ENCODE measurements at places on chromosomes 5 and 9.

GRCh38 chr9:32426278-32426939 lies 42.0 kb downstream of the ACO1 start:
- no peak for DNase-seq

GRCh38 chr5:107293541-107294210 lies 377.1 kb downstream of the EFNA5 start:
- no peak for DNase-seq

DNA sequence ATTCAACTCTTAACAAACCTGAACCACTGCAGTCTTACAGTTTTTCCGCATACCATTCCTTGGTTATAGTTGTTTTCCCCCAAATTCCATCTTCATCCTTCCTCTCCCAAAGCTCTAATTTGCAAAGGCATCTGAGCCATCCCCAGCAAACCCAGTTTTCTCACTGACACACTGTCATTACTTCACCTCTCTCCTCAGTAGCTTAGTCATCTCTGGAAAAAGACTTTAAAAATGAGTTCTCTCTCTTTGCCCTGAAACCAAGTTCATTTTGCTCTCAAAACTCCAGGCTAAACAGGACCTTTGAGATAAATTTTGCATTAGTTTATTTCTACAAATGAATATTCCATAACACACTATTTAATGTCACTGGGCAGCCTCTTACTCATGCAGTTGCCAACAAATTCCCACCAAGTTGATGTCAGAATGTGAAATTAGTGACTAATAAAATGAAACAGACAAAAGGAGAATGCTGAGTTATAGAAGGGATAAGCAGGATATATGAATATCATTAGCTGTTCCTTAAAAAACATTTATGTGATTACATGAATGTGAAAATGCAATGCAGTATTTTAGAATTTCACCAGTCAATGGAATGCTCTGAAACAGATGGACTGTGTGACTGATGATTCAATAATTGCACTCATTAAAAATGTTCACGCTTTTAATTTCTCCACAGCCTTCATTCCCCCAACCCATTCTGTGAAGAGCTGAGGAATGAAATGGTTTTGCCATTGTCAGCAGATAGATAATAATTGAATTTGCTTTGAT lies 107.4 kb upstream of the DMAC1 start:
- DNase-seq = no peak

DNA sequence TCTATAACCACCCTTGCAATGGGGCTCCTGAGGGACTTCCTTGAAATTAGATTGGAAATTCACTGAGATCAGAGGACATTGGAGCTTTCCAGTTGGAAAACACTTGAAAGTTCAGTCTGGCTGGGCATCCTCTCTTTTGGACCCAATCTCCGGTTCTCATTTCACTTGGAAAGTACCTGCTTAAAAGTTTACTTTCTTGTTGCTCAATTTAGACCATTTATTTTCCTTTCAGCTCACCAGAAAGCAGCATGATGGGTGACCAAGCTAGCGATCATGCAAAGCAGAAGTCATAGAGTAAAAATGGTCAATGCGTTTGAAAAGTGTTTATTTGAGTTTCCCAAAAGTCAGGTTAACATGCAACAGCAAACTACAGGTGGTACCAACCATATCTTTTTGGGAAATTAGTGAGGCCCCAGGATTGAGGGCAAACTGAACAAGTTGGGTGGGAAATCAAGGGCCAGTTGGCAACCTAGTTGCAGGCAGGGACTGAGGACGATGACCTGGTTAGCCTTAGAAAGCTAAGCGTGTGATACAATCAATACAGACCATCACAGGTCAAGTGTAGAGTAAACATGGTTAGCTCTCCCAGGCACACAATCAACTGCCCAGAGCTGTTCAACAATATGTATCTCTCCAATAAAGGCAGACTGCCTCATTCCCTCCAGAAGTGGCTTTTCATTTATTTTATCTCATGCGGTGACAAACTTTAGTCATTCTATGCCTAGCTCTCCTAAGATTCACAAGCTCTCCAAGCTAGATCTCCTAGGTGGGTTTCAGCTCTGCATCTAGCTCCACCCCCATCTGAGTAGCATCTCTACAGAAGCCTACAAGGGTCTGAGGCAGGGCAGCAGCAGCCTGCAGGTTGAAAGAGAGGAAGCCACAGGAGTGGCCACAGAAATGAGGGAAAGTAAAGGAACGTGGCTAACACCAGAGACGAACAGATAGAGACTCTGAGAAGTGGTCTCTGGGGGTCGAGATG lies 136.9 kb downstream of the UGCG start:
- DNase-seq = no peak

GRCh38 chr5:137836997-137837396 lies 30.7 kb upstream of the MYOT start:
- no peak for DNase-seq

GRCh38 chr9:90834828-90835595 lies 33.4 kb downstream of the SYK start:
- DNase-seq = no peak

DNA sequence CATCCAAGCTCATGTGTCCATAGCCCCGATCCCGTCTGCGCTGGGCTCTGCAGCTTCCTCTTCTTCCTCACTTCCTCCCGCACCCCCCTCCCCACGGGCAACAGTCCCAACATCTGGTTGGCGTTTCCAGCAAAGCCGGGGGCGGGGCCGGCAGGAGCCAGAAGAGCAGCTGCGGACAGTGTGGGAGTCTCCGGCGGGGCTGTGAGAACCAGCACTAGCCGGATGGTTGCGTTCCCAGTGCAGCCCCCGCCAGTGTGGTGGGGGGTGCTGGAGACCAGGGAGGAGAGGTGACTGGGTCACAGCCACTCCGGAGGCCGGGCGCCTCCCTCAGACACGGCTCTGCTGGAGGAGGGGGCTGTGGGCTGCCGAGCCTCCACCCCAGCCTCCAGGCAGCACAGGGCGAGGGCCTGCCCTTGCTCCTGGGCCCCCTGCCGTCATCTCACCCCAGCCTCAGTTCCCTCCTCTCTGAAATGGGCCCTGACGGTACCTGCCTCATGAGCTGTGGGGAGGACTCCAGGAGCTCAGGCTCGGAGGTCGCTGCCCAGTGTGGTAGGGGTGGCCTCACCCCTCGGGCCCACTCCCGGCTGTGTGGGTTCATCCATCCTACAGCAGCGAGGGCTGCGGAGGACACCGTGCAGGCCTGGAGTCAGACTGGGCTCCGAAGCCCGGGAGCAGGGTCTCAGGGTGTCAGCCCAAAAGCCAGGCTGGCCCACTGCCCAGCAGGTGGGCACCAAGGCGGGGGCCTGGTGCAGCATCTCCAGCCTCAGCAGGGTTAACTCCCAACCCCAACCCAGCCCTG lies 41.5 kb upstream of the NOTCH1 start:
- no peak for DNase-seq

- DNase-seq = no peak
These were observed 132.2 kb upstream of the HMHB1 start for GRCh38 chr5:143679777-143680176.

GRCh38 chr9:126521089-126521488 lies 92.6 kb upstream of the LMX1B start:
- no peak for DNase-seq

GRCh38 chr9:80175286-80176150 lies 603.8 kb downstream of the TLE4 start:
- DNase-seq = no peak

- DNase-seq = no peak
These were observed 31.0 kb upstream of the HMCN2 start for GRCh38 chr9:130234340-130235260.

- no peak for DNase-seq
These were observed 71.5 kb upstream of the PLPP6 start for GRCh38 chr9:4590430-4591122.

DNA sequence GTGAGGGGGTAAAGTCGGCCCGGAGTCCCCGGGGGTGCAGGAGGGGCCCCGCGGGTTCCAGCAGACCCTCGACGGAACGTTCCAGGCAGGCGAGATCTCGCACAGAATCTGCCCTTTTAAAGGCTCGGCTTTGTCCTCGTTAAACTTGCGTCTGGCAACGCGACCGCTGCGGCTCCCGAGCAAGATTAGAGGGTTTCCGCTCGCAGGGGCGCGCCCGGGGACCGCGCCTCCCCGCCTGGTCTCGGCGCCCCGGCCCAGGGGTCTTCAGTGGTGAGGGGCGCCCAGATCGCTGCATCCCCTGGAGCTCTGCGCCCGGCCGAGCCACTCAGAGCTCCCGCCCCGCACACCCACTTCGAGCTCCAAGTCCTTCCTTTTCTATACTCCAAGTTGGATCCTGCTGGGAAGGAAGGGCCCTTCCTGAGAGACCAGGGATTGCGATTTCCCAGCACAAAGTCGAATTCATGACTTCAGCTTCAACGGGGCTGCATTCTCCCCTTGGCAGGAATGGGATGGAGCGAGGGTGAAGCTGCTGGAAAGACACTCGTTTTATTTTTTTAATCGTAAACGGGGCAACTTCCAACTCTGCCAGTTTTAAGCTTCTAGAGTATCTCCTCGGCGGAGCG lies 11.3 kb downstream of the PROP1 start:
- DNase-seq = no peak

- DNase-seq = no peak
These were observed 53.2 kb downstream of the NDST1 start for GRCh38 chr5:150561192-150561512.

GRCh38 chr5:60010328-60010727 lies 116.8 kb upstream of the PDE4D start:
- DNase-seq = no peak

DNA sequence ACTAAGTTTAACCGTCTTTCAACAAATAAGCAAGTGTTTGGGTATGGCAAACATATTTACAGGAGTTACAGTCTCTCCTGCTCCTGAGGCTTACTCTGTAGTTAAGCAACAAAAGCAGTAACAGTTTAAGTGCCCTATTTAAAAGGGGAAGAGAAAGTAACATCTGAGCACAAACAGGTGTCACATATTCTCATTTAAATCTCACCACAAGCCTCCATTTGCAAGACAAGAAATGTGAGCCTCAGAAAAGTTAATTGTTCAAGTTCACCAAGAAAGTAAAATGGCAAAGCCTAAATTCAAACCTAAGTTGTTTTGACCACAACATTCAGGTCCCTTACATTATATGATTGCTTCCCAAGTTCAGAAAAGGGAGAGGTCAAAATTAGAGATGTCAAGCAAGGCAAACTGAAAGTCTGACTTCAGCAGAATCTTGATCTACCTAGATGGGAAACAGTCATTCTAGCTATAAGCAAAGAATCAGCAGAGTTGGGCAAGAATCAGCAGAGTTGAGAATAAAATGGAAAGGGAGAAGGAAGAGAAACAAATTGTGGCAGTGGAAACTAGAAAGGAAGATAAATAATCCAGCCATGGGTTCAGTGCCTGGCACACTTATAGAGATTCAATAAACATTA lies 93.4 kb downstream of the STRBP start:
- no peak for DNase-seq

DNA sequence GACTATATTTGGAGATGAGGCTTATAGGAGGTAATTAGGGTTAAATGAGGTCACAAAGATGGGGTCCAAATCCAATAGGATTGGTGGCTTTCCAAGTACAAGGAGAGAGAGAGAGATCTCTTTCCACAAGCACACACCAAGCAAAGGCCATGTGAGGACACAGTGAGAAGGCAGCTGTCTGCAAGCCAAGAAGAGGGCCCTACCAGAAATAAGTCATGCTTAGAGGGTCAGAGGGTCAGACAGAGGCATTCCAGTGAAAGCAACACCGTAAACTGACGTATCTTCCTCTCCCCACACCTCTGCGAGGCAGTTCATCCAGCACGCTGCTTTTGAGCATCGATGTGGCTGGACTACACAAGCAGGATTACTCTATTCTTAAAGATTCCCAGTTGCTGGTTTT lies 87.9 kb downstream of the SLC1A3 start:
- no peak for DNase-seq

GRCh38 chr5:60346393-60346792 lies 353.6 kb downstream of the DEPDC1B start:
- no peak for DNase-seq

DNA sequence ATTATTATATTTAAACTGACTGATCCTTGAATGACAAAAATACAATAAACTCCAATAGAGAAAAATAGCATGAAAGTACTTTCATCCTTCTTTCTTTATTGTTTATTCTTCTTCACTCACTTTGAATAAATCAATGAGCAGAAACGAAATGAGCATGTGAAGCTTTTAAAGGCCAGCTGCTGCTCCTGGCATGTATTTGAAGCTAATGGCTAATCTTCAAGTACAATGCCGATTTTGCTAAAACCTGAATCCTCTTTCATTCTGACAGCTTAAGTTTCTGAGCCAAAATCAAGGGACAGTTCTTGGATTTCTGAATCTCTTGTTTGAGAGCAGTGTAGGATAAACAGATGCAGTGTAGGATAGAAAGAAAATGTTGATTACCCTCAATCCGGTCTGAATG lies 237.3 kb downstream of the CDH10 start:
- no peak for DNase-seq

DNA sequence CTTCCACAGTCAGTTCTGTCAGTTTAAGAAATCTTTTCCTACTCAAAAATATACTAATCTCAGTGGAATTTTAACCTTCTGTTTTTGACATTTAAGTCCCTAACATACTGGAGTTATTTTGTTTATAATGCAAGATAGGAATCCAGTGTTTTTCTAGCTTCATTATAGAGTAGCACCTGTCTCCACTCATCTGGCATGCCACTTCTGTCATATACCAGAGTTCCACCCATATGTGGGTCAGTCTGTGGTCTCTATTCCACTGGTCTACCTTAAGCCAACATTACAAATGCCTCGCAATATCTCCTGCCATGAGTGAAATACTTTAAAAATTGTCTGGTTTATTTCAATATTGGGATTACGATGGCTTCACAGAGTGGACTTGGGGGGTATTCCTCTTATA lies 42.9 kb downstream of the RNF145 start:
- DNase-seq = no peak

DNA sequence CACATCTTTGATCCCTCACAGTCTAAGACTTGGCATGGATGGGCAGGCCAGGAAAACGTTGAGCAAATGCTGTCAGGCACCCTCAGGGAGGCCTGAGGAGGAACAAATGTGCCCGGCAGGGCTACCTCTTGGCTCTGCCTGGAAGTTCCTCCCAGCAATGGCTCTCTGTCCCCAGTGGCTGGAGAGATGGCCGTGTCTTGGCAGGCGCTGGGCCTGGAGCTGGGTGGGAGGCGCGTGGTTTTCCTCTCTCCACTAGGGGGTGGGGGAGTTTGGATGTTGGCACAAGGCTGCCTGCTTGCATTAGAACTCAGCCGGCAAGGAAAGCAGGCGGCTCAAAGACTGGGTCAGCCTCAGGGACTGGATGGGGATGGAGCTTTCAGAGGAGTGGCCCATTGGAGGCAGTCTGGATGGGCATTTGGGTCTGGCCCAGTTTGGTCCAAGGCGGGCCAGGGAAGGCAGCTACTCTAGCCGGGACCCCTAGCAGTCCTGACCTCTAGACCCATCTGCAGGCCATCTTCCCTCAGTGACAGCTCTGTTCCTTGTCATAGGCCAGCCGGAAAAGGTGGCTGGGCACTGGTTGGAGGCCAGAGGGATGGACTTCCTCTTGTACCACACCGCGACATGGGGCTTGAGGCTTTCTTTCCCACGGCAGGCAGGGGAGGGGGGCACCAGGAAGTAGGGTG lies 68.2 kb upstream of the STC2 start:
- DNase-seq = no peak

Data from cortex of kidney (tissue), 1 donor.